ENCODE measurements at places on chromosomes 7 and 10.
A peak's percentile ranks its signal among the peaks of the same experiment; 100 is the strongest.

GRCh38 chr7:7527047-7527446 is 8.6 kb downstream of the COL28A1 start:
- DNase-seq: no peak

DNA sequence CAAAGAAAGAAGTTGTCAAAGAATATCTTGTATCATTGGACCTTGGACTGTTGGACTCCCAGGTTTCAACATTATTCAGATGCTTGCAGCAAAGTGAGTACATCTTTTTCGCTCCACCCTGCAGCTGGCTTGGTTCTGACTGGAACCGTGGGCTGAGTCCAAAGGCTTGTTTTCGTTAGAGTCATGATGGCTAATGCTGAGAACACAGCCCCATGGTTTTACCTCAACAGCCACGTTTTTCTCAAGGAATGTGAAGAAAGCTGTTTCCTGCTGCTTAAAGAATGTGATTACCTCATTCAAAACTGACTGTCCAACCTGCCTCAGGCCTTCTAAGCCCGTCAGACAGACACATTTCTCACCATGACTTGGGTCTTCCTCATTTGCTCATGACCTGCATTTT is 69.5 kb downstream of the STEAP1B start:
- no peak for DNase-seq

DNA sequence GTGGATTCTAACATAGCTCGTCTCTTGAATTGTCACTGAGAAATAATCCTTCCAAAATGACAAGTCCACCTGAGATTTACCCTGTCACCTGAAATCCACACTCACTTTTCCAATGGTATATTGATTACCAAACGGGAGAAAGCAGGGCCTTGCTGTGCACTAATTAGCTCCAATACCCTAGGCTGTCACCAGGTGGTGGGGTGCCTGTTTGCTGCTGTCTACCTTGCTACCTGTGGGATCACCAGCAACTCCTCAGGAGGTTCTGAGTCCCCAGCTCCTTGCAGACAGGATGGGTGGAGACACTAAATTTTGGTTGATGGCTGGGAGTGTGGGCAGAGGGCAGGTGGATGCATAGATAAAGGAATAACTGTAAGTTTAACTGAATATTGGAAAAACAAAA is 237.2 kb upstream of the ZNF32 start:
- DNase-seq: no peak

- DNase-seq: no peak
Measured at GRCh38 chr10:89846281-89846630, 144.9 kb downstream of the KIF20B start.

GRCh38 chr10:75404815-75405597 is 3.4 kb upstream of the ZNF503 start:
- no peak for DNase-seq

DNA sequence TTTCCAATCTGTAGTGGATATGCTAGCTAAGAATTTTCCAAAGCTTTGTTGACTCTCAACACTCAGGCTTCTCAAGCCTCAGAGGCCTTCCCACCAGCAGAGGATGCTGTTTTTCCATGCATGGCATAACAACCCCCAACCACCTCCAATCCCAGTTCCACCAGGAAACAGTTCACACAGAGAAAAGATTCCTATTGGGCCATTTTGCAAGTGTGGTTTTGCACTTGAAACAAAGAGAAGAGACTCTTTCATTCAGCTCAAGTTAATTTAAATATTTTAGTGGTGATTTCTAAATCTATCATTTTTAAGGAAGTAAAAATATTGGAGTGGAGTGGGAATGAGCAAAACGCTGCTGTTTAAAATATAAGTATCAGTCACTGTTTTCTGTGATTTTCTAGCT is 105.6 kb upstream of the COL1A2 start:
- DNase-seq: no peak

GRCh38 chr7:69811476-69812308 is 213.4 kb downstream of the AUTS2 start:
- no peak for DNase-seq

GRCh38 chr7:42237811-42238541 is 967 bp upstream of the GLI3 start:
- DNase-seq: no peak

DNA sequence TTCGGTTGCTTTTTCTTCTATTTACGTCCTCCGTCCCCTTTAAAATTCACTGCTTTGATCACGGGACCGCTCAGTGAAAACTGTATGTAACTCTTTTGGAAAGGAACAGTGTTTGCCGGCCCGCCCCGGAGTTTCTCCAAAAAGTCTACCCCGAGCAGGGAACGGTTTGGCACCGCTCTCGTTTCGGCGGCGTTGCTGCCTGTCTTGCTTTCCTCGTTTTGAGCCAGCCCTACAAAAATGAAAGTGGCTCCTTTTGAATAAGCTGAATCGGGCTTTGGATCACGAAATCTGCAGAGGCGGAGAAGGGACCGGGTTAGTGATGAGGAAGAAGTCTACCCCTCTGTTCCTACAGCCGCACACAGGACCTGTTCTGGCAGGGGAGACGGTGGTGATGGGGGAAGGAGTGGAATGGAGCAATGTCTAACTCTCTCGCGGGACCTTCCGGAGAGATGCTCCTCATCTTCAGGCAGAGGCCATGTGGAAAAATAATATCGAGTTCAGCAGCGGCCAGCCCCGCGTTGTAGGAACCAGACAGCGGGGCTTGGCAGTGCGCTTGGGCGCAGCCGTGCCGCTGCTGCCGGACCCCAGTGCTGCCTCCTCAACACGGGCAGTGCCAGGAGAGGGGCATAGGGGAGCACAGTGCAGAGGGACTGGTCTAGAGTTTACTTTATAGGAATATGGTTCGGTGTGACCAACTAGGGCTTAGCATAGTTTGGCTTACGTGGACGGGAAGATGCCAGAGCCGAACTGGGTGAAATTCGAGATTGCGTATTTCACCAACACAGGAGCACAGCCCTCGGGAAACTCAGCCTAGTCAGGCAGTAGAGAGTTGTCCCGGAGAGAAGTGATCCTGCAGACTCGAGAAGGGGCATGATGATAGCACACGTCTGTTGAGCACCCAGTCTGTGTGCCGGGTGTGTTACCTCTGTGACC is 1.4 kb downstream of the HTRA1 start:
- DNase-seq: no peak

- no peak for DNase-seq
Measured at GRCh38 chr7:69654849-69655707, 56.8 kb downstream of the AUTS2 start.

GRCh38 chr10:88091490-88092061 is 228.2 kb downstream of the PTEN start:
- DNase-seq: peak; percentile 86

- DNase-seq: no peak
Measured at GRCh38 chr10:103768345-103768744, 87.0 kb downstream of the SH3PXD2A start.

DNA sequence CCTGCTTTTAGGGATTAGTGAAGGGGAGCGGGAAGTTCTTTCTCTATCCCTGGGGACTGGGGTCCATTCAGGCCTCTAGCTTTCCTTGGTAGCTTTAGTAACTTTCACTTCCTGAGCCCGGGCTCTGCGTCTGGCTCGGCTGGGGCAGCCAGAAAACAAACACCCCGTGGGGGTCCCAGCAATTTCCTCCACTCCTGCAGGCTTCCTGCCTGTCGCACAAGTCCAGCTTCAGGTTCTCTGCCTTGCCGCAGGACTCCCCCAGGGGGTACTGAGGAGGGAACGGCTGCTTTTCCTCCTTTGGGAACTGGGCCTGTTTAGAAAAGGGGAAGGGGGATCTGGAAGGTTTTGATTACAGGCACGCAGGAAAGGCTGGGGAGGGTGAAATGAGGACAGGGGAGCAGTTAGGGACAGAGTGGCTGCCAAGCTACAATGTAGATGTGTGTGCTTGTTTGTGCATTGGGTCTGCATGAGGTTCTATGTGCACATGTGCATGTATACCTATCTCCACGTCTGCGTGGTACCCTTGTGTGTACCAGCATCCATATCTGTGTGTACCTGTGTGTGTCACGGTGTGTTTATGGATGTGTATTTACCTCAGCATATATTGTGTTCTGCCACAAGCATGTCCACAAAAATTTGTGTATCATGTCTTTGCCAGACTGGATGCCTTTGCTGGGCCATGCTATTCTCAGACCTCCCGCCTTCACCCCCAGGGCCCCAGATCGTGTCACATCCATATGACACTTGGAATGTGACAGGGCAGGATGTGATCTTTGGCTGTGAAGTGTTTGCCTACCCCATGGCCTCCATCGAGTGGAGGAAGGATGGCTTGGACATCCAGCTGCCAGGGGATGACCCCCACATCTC is 2.0 kb downstream of the KAZALD1 start:
- DNase-seq: no peak

Data from activated CD4-positive, alpha-beta T cell treated with anti-CD3 and anti-CD28 coated beads, Interleukin-2, amount 10 ng/mL, durations not matched to agents 7 days and 5 days (primary cell).